ENCODE measurements at places on chromosomes 5 and 9. TPM values are rescaled to one million over a fixed set of nuclear protein-coding genes. Genes with fewer than 3 reads are reported as not detected.

- DNase-seq: no peak
Measured at GRCh38 chr5:2981652-2982051, 230.2 kb upstream of the IRX2 start.

DNA sequence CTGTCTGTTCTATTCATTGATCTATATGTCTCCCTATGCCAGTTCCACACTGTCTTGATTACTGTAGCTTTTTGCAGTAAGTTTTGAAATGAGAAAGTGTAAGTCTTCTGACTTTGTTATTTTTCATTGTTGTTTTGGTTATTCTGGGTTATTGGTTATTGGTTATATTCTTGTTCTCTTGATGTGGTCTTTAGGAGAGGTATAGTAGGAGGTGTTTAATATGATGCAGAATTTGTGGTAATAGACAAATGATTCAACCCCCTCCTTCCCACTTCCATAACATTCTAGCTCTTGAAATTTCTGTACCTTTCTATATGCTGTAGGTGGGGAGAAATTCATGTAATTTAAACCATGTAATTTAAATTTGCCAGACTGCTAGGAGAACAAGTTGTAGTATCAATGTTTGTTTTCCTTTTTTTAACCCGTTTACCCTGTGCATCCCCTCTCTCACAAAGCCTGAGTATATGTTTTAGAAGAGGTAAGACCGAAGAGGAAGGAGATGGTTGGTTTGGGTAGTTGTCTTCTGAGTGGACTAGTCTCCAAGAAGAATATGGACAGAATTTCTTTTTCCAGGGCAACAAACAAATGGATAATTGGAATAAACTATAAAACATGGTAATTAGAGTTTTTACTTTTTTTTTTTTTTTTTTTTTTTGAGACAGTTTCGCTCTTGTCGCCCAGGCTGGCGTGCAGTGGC is 19.2 kb downstream of the ANKHD1 start:
- no peak for DNase-seq

Gene ANXA1
- total RNA-seq: 4.9 TPM

DNA sequence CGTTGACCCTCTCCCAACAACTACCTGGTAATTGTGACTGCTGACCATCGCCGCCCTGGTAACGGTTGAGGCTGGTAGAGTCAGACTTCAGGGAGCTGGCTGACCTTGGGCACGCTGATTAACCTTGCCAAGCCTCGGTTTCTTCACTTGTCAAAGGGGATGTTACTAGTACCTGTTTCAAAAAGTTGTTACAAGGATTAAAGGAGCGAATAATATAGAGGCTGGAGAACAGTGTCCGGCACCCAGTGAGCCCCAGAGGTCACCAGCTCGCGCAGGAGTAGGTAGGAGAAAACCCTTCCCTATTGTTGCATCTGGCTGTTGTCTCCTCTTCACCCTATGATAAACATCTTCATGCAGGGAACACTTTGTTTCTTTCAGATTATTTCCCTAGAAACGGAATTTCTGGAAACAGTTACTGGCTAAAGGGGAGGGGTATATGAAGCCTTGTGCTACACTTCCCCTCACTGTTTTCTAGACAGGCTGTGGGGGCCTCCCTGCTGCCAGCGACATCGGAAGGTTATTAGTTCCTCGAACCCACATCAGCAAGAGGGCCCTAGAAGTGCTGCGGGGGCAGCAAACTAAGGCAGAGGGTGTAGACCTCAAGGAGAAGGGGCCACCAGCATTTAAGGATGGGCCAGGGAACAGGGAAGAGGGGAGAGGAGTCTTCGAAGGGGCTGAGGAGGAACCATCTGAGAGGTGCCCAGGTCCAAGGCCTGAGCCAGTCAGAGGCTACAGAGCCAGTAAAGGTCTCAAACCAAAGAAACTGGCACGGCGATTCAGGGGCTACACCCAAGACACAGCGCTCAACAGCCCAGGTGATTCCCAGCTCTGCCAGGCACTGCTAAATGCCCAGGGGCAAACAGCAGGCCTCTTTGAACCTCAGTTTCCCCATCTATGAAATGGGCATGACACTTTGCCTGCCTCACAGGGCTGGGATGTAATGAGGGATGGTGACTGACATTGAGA is 37.6 kb downstream of the HRH2 start:
- no peak for DNase-seq

DNA sequence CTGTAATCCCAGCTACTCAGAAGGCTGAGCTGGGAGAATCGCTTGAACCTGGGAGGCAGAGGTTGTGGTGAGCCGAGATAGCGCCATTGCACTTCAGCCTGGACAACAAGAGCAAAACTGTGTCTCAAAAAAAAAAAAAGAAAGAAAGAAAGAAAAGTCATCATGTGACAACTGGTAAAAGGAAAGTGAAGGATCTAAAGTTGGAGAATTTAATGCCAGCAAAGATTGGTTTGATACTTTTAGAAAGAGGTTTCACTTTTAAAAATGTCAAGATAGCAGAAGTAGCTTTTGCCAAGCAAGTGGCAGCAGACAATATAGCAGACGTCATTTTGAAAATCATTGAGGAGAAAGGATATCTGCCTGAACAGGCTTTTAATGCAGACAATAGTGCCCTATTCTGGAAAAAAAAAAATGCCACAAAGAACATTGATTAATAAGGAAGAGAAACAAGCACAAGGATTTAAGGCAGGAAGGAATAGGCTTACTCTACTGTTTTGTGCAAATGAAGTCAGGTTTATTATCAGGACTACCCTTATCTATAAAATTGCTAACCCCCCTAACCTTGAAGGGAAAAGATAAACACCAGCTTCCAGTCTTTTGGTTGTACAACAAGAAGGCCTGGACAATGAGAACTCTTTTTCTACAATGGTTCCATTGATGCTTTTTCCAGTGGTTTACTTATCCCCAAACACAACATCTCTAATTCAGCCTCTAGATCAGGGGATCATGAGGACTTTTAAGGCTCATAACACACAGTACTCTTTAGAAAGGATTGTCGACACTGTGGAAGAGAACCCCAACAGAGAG is 12.0 kb downstream of the PKD2L2 start:
- DNase-seq: no peak

Data from GM23338 (cell line).